ENCODE measurements at places on chromosomes 7 and 10. TPM values are rescaled to one million over a fixed set of nuclear protein-coding genes. Genes with fewer than 3 reads are reported as not detected.
A peak's percentile ranks its signal among the peaks of the same experiment; 100 is the strongest.

DNA sequence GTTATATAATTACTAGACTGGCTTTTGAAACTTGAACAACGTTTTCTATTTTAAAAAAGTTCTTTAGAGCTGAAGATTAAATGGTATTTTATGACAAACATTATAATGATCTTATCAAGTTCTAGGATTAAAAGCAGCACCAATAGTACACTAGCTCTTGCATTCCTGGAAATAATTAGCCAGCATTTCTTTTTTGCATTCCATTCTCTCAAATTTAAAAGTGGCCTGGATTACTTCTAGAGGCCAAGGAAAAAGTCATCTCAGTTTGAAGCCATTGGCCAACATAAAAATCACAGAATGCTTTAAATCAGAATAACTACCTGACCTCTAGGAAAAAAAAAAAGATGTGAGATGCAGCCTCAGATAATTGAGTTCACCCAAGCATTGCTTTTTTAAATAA, 1326.4 kb upstream of the SORCS1 start:
- H3K27me3 ChIP-seq: no peaks in the 10 kb centered on the region
- no peaks in the 10 kb centered on the region for H3K4me1 ChIP-seq
- H3K27ac ChIP-seq: no peak overlapping the region
- DNase-seq: no peak

DNA sequence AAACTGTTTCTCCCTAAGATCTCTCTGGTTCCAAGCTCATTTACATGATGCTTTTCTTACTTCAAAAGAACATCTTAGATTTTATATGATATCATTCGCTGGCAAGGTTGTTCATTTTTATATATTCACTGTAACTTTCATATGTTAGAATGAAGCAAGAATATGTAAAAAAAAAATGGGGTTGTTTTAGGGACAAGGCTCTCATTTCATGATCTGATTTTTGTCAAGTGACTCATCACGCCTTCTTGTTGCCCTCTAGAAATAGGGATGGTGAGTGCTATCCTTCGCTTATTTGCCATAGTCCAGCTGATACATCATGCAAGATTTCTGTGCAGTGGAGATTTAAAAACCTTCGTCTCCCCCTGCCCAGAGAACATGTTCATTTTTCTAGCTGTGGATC, 14.0 kb upstream of the CELF2 start:
- H3K4me3 ChIP-seq: no peak overlapping the region
- H3K36me3 ChIP-seq: no peaks in the 10 kb centered on the region
- H3K27ac ChIP-seq: no peak overlapping the region
- H3K4me1 ChIP-seq: peaks cover 24% of the 10 kb centered on the region
- DNase-seq: no peak

GRCh38 chr7:140402178-140402835, 1.6 kb upstream of the RAB19 start:
- no peaks in the 10 kb centered on the region for H3K36me3 ChIP-seq
- no peak overlapping the region for H3K4me3 ChIP-seq
- 0 out of 2 replicates have a peak, but pooled peaks cover 2% of the 10 kb centered on the region for H3K4me1 ChIP-seq
- H3K27ac ChIP-seq: no peak overlapping the region
- H3K27me3 ChIP-seq: no peaks in the 10 kb centered on the region
- no peak for DNase-seq

DNA sequence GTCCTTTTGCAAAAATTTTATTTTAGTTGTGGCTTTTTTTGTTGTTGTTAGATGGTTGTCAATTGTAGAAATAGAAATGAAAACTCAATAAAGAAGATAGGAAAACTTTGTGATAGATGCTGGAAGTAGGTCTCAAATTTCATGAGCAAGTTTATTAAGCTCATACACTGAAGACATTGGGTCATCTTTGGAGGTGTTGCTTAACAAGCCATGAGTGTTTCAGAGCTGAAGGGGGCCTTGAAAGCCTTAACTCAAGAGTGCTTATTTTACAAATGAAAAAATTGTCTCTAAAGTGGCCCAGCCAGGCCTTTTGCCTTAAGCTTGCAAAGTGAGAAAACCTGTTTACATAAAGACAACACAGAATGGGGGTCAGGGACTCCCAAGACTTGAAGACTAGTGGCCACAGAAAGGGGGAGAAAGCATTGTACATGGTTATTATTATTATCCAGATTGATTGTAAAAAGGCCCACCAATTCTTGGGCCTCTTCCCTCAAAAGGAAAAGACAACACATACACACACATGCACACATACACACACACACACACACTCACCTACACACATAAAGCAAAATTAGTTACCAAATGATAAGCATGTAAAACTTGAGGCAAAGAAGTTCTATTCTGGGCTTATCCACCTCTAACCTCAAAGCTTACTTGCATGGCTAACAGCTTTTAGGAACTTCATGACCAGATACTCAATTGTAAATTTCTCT, 49.7 kb upstream of the GLCCI1 start:
- no peaks in the 10 kb centered on the region for H3K36me3 ChIP-seq
- H3K27ac ChIP-seq: no peak overlapping the region
- H3K4me1 ChIP-seq: peaks cover 9% of the 10 kb centered on the region
- no peak overlapping the region for H3K4me3 ChIP-seq

IFIT1 gene
- 0.36 TPM for total RNA-seq

GRCh38 chr10:34759161-34759836, 55.8 kb downstream of the PARD3 start:
- no peak for DNase-seq
- peaks cover 4% of the 10 kb centered on the region for H3K4me1 ChIP-seq
- H3K27ac ChIP-seq: no peak overlapping the region
- H3K27me3 ChIP-seq: no peaks in the 10 kb centered on the region
- no peaks in the 10 kb centered on the region for H3K36me3 ChIP-seq

DNA sequence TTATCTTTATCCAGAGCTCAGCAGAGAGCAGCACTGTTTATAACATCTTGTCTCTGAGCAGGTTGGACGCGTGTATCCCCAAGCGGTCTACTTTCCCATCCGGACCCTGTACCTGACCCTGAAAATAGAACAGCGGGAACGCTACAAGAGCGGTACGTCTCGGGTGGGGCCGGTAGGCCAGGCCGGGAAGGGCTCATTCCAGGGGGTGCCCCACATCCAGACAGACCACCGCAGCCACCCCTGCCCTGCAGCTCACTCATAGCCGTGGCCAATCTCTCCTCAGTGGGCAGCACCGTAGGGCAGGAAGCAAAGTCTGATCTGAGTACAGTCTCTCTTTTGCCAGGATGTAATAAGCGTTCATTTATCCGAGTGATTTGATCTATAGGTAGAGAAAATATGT, 113.7 kb downstream of the TRRAP start:
- H3K4me1 ChIP-seq: no peaks in the 10 kb centered on the region
- no peaks in the 10 kb centered on the region for H3K27me3 ChIP-seq
- H3K4me3 ChIP-seq: no peak overlapping the region
- peaks cover 61% of the 10 kb centered on the region for H3K36me3 ChIP-seq
- no peak overlapping the region for H3K27ac ChIP-seq
- no peak for DNase-seq

DENND2A gene
- total RNA-seq: 9.2 TPM

- H3K27ac ChIP-seq: no peak overlapping the region
- H3K36me3 ChIP-seq: no peaks in the 10 kb centered on the region
- peak; percentile 70 for DNase-seq
- H3K4me3 ChIP-seq: no peak overlapping the region
- no peaks in the 10 kb centered on the region for H3K27me3 ChIP-seq
These were observed 312.0 kb upstream of the ZMIZ1 start for GRCh38 chr10:78756604-78757343.

CLCN1 gene
- not detected for total RNA-seq

GRCh38 chr7:144738146-144738545, 97.7 kb downstream of the TPK1 start:
- no peak overlapping the region for H3K27ac ChIP-seq
- peaks cover 6% of the 10 kb centered on the region for H3K4me1 ChIP-seq
- H3K36me3 ChIP-seq: no peaks in the 10 kb centered on the region
- no peak overlapping the region for H3K4me3 ChIP-seq

DNA sequence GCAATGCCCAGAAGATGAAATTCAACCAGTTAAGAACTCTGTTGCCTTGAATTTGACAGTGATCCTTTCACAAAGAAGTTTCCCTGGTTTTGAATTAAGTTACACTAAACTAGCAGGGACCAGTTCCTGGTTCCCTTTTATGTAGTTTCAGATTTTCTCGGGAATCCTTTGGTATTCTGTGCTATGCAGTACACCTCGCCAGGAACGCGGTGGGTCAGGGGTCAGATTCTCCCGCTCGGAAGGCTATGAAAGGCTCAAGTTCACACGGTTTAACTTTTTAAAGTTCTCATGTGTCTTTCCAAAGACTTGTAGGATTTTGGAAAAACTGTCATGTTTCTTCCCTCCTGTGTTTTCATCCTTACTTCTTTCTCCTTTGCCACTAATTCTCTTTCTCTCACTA, 104.7 kb upstream of the PRR15 start:
- no peaks in the 10 kb centered on the region for H3K36me3 ChIP-seq
- no peak overlapping the region for H3K4me3 ChIP-seq
- DNase-seq: no peak
- H3K27ac ChIP-seq: no peak overlapping the region
- no peaks in the 10 kb centered on the region for H3K27me3 ChIP-seq

GRCh38 chr7:158766570-158767281, 62.1 kb upstream of the NCAPG2 start:
- H3K4me1 ChIP-seq: no peaks in the 10 kb centered on the region
- DNase-seq: no peak
- H3K4me3 ChIP-seq: no peak overlapping the region
- no peak overlapping the region for H3K27ac ChIP-seq
- H3K27me3 ChIP-seq: no peaks in the 10 kb centered on the region
